ENCODE measurements at places on chromosomes 16 and 17. TPM values are rescaled to one million over a fixed set of nuclear protein-coding genes. Genes with fewer than 3 reads are reported as not detected.
A peak's percentile ranks its signal among the peaks of the same experiment; 100 is the strongest.

DNA sequence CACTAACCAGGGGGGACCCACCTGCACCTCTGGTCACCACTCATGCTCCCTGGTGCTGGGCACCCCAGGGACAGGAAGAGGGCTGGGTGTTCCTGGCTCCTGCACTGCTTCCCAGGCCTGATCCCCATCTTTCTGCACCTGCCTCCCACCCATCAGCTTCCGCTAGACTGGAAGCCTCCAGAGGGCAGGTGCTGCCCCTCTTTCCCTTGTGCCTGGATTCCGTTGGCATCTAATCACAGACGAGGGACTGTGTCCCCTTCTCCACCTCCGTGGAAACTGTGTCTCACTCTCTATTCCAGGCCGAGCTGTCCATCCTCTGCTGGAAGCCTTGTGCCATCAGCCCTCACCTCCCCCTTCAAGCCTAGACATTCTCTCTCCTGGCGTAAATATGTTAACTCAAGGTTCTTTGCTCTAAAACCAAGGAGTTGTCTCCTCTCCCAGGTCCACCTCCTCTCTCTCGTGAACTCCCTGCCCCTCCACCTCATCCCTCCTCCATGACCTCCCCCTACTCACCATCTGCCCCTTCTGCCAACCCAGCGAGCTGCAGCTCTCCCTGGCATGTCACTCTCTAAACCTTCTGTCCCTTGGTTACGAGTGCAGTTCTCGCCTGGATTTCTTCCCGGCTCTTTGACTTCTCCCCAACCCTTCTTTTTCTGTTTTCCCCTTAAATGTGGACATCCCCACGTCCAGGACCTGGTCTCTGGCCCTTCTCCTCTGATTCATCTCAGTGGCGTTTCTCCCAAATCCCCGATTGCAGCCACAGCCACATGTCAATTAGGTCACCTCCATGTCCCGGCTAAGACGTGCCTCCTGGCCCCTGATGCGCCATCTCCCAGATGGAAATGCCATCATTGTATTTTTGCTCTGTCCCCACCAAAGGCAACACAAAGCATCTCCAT, 107.7 kb downstream of the SEC14L1 start:
- DNase-seq, result no peak
- H3K4me3 ChIP-seq, result no peak overlapping the region
- no peak overlapping the region for H3K27ac ChIP-seq
- H3K27me3 ChIP-seq, result no peaks in the 10 kb centered on the region

DNA sequence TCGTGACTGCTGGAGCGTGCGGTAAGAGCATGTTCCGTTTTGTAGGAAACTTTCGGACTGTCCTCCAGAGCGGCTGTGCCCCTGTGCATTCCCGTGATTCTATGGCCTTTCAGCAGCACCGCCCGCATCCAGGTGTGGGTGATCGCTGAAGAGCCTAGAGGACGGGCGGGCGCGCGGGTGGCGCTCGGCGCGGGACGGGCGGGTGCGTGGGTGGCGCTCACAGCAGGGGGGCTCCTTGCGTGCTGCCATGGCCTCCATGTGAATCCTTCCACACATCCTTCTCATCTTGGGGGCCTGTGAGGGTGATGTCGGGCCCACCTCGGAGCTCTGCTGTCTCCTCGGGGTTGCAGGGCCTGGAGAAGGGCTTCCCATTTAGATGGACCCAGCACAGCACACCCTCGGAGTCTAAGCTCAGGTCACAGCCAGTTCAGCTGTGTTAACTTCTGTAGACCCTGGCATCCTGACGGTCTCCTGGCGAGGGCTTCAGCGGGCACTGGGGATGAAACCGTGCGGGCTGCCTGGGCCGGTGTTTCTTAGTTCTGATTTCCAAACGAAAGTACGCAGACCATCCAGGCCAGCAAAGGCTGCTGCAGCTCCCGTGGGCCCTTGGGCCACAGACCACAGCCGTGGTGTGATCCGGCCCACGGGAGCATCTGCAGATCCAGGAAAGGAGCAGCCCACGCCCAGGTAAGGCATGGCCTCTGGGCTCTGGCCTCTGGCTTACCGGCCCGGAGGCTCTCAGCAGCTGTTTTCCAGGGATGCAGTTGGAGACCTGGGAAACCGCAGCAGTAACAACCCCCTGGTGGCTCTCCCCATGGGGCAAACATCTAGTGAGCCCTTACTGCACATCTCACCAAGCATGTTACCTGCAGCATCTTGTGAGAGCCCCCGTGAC, 339.4 kb downstream of the FOXL1 start:
- no peak overlapping the region for H3K27ac ChIP-seq
- no peaks in the 10 kb centered on the region for H3K4me1 ChIP-seq
- no peak for DNase-seq
- no peak overlapping the region for H3K4me3 ChIP-seq
- H3K27me3 ChIP-seq, result no peaks in the 10 kb centered on the region

DNA sequence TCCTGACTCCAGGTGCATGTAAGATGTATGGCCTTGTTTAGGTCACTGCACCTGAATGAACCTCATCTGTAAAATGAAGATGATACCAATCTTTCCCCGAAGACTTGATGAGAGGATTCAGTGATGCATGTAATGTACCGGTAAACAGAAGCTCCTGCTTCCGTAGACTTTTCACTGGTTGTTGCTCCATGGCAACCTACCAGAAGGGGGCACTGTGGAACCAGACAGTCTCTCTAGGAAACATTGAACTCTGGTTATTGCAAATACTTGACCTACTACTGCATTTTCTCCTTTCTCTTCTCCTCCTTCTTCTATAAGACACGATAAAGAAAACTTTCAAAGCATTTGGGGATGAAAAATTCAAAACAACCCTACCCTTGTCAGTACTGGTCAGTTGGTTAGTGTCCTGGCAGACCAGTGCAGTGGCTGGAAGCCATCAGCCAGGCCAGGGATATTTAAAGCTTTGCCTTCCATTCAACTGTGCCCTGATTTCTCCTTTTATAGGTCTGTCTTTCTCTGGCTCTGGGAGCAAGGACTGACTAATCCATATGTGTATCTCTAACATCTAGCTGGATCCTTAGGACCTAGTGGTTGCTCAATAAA, 667.4 kb upstream of the SALL1 start:
- no peak overlapping the region for H3K4me3 ChIP-seq
- no peaks in the 10 kb centered on the region for H3K36me3 ChIP-seq
- H3K4me1 ChIP-seq, result no peaks in the 10 kb centered on the region
- H3K27me3 ChIP-seq, result no peaks in the 10 kb centered on the region
- H3K27ac ChIP-seq, result no peak overlapping the region

DNA sequence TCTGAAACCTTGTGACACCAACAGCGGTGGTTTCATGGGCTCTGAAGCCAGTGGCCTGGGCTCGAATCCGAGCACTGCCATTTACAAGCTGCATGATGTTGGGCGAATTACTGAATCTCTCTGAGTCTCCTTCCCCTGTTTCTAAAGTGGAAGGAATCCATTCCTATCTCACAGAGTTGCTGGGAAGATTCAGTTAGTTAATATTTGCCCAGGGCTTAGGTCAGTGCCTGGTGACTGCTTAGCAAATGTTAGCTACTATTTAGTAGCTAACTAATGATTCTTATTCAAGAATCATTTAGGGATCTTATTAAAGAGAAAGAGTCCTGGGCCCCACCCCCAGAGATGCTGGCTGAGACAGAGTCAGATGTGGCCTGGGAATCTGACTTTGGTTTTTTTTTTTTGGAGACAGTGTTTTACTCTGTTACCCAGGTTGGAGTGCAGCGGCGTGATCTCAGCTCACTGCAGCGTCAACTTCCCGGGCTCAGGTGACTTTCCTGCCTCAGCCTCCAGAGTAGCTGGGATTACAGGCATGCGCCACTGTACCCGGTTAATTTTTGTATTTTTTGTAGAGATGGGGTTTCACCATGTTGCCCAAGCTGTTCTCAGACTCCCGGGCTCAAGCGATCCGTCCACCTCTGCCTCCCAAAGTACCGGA, 33.6 kb upstream of the RAI1 start:
- H3K27ac ChIP-seq, result no peak overlapping the region
- no peaks in the 10 kb centered on the region for H3K4me1 ChIP-seq
- no peak overlapping the region for H3K4me3 ChIP-seq
- no peaks in the 10 kb centered on the region for H3K36me3 ChIP-seq

GRCh38 chr17:17729620-17730249, 48.5 kb downstream of the RAI1 start:
- H3K36me3 ChIP-seq, result 0 out of 2 replicates have a peak, but pooled peaks cover 5% of the 10 kb centered on the region
- peak; percentile 76 for DNase-seq
- H3K4me3 ChIP-seq, result no peak overlapping the region

DNA sequence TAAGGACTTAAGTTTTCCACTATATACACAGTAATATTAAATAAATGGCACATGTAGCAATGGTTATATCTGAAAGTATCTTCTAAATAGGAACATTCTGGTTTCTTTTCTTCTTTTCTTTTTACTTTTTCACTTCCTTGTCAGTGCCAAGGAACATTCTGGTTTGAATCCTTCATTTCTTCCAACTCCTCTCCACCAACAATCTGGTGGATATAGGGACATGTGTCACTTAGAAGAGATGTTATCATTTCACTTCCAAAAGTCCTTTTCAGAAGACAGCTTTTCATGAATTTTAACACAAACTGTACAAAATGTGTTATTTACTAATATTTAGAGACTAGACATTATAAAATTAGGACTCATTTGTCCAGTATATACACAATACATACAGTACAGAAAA, 7.9 kb upstream of the GOT2 start:
- H3K4me1 ChIP-seq, result no peaks in the 10 kb centered on the region
- H3K36me3 ChIP-seq, result no peaks in the 10 kb centered on the region
- H3K27me3 ChIP-seq, result no peaks in the 10 kb centered on the region
- no peak for DNase-seq
- no peak overlapping the region for H3K4me3 ChIP-seq
- H3K27ac ChIP-seq, result no peak overlapping the region

GRCh38 chr17:76681222-76682137, 29.3 kb downstream of the MXRA7 start:
- no peaks in the 10 kb centered on the region for H3K27me3 ChIP-seq
- H3K4me1 ChIP-seq, result no peaks in the 10 kb centered on the region
- no peak overlapping the region for H3K4me3 ChIP-seq
- peak; percentile 83 for DNase-seq
- no peaks in the 10 kb centered on the region for H3K36me3 ChIP-seq
- H3K27ac ChIP-seq, result no peak overlapping the region

- no peak overlapping the region for H3K4me3 ChIP-seq
- H3K36me3 ChIP-seq, result no peaks in the 10 kb centered on the region
- no peak overlapping the region for H3K27ac ChIP-seq
- H3K4me1 ChIP-seq, result no peaks in the 10 kb centered on the region
- no peaks in the 10 kb centered on the region for H3K27me3 ChIP-seq
- no peak for DNase-seq
Measured at GRCh38 chr17:4594931-4595684, 10.8 kb downstream of the SMTNL2 start.

Gene NPIPB13
- total RNA-seq, result 0.29 TPM

Gene CACNG1
- total RNA-seq, result not detected

Gene SOX8
- 0.47 TPM for total RNA-seq

Gene SLC16A6
- total RNA-seq, result 1.2 TPM
